ENCODE measurements at places on chromosomes 11 and 22.

- H3K27me3 ChIP-seq, result no peaks in the 10 kb centered on the region
- DNase-seq, result no peak
- H3K36me3 ChIP-seq, result peaks cover 21% of the 10 kb centered on the region
Observed at GRCh38 chr11:77592727-77593126, 3.0 kb downstream of the AQP11 start.

DNA sequence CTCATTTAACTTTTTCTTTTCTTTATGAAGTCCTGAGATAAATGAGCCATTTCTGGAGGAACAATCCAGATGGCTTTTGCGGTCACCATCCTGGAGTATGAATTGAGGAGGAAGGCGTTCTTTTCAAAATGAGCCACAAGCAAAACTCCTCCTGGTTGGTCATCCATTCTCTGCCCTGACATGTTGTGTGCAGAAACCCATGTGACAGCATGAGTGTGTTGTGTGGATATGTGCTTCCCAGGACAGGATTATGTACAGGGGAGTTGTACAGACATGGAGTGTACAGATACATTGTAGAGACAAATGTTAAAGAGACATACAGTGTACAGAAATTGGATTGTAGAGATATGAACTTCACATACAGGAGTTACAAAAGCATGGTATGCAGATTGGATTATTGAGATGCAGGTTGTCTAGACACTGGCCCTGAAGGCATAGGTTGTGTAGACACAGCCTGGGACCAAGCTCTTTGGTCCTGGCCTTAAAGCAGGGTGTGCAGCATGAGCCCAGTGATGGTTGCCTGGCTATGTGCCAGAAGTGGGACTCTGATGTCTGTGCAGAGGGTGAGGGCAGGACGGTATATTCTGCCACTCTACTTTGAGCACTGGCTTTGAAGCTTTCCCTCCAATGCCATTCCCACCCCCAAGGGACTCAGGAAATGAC is 178.5 kb upstream of the ZBED5 start:
- H3K27me3 ChIP-seq, result peaks cover 3% of the 10 kb centered on the region
- H3K27ac ChIP-seq, result no peak overlapping the region
- H3K4me1 ChIP-seq, result no peaks in the 10 kb centered on the region
- no peak overlapping the region for H3K4me3 ChIP-seq

DNA sequence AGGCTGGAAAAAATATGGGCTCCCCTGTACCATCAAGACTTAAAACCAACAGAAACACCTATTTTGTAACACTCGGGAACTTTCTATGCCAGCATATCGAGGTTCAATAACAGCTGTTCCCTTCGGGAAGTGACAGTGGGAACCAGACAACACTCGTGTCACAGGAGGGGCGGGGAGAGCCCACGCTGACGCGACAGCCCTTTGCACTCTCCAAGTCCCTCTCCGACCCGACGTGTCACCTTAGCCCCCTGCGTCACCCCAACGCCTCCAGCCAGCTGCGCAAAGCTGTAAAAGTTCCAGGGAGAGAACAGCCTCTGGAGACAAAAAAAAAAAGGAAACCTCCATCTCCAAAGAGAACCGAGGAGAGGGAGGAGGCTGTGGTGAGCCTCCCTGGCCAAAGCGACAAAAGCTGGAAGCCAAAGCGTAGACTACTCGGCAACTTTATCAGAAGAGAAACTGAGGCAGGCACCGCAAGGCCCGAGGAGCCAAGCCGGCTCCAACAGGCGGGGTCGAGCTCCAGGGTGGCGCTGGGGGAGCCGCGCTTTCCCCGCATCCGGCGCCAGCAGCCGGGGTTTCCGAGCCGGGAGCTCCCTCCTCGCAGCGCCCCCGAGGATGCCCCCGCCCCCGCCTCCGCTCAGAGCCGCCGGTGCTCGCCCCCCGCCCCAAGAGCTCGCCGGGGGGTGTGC is 751 bp downstream of the ARFGAP3 start:
- peaks cover 12% of the 10 kb centered on the region for H3K36me3 ChIP-seq
- H3K27ac ChIP-seq, result peak overlapping the region; percentile 84
- H3K4me1 ChIP-seq, result peaks cover 28% of the 10 kb centered on the region
- no peaks in the 10 kb centered on the region for H3K27me3 ChIP-seq

GRCh38 chr22:28381429-28382167 is 298.0 kb downstream of the TTC28 start:
- H3K27me3 ChIP-seq, result no peaks in the 10 kb centered on the region
- peaks cover 11% of the 10 kb centered on the region for H3K4me1 ChIP-seq
- H3K27ac ChIP-seq, result no peak overlapping the region
- H3K4me3 ChIP-seq, result no peak overlapping the region
- no peaks in the 10 kb centered on the region for H3K36me3 ChIP-seq
- no peak for DNase-seq

- peaks cover 2% of the 10 kb centered on the region for H3K27me3 ChIP-seq
- H3K36me3 ChIP-seq, result no peaks in the 10 kb centered on the region
- H3K4me1 ChIP-seq, result no peaks in the 10 kb centered on the region
Observed at GRCh38 chr11:10358696-10359095, 53.8 kb downstream of the ADM start.

- H3K36me3 ChIP-seq, result no peaks in the 10 kb centered on the region
- no peak for DNase-seq
- H3K4me1 ChIP-seq, result no peaks in the 10 kb centered on the region
- no peaks in the 10 kb centered on the region for H3K27me3 ChIP-seq
- H3K4me3 ChIP-seq, result no peak overlapping the region
Observed at GRCh38 chr11:19968860-19969259, 191.4 kb downstream of the DBX1 start.

DNA sequence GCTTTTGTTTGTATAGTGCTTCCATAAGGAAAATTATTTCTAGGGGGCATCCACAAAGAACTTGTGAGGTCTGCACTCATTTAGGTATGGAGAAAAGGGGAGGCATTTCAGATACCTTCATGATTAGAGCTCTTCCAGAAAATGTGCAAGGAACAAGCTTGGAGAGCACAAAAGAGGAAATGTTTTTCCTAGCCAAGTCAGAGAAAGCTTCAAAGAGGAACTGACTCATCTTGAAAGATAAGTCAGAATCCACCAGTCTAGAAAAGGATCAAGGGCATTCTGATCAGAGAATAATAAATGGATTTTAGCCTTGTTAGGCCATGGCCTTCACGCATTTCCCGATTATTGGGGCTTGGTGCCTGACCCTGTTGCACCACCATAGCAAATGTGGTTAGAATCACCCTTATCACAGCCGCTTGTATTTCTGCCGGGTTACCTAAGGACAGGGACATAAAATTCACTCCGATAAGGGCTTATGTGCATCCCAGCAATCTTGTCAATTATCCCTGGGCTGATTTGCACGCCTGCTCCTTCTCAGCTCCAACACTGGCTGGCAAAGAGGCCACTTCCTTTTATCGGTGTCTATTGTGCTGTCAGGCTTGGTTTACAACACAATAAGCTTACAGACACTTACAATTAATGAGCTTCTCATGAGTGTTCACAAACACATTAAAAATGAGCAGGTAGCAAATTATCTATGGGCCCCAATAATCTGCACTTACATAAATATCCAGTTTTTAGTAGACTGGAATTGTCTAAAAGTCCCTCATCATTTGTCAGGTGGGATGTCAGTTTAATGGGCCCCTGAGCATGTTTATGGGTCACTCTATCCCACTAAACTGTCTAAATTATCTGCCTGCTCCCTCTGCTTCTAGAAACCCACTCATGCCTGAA is 613.5 kb downstream of the SOX6 start:
- H3K27ac ChIP-seq, result no peak overlapping the region
- H3K27me3 ChIP-seq, result peaks cover 6% of the 10 kb centered on the region
- no peak overlapping the region for H3K4me3 ChIP-seq
- H3K4me1 ChIP-seq, result no peaks in the 10 kb centered on the region
- no peaks in the 10 kb centered on the region for H3K36me3 ChIP-seq

DNA sequence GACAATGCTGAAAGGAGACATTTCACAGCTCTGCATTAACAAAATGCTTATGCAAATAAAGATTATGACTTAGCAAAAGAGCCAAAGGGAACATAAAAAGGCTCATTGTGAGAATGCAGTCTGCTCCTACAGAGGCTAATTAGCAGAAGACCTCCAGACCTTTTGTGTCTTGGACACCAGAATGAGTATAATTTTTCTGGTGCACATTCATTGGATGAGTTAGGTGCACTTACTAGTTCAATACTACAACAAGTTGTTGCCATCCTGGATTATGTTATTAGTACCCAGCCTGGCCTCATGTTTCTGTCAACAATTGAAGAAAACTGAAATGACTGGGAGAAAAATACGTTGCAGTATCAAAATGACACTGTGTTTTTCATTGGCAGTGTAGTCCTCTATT is 613.2 kb upstream of the CHORDC1 start:
- H3K27me3 ChIP-seq, result no peaks in the 10 kb centered on the region
- H3K4me3 ChIP-seq, result no peak overlapping the region
- H3K27ac ChIP-seq, result no peak overlapping the region
- H3K4me1 ChIP-seq, result no peaks in the 10 kb centered on the region
- DNase-seq, result no peak

DNA sequence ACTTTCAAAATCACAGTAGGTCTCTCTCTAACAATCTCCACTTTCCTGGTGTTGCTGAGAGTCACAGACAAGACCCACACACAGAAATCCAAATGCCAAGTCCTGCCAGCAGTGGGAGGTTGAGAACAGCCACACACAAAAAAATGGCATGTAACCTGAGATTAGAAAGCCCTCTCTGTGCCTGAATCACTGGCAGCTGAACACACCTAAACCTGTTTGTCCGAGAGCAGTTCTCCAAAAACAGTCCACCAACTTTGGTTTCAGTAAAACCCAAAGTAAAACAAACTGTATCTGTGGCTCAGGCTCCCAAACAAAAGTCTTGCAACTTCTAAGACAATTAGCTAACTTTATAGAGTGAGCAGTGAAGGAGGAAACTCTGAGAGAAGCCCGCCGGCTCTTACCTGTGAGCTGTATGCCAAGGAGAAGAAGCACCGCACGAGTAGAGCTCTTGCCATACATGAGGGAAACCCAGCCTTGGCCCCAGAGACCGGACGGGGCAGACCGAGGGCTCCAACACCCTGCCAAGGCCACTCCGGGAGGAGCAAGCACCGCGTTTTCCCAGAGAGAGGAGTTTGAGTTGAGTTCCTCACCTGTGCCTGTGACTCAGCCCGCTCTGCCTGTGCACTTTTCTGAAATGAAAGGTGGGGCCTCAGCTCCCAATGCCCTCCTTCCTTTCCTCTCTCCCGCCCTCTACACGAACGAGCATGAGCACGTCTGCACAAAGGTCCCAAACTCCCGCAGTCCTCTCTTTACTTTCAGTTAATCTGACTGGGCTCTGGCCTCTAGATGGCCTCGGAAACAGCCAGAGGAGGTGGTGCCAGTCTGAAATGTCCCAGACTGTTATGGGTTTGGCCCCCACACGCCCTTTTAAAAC is at the start of gene MPZL2:
Gene MPZL2 (minus strand): TSS at position 603 of the 874 bp plus-strand sequence. CDS start 144 bp downstream, at position 459.
- H3K36me3 ChIP-seq, result no peaks in the 10 kb centered on the region
- H3K4me1 ChIP-seq, result no peaks in the 10 kb centered on the region
- no peak for DNase-seq

- H3K27me3 ChIP-seq, result no peaks in the 10 kb centered on the region
- no peak for DNase-seq
- H3K4me3 ChIP-seq, result no peak overlapping the region
- H3K27ac ChIP-seq, result no peak overlapping the region
Observed at GRCh38 chr11:58963551-58964104, 24.3 kb downstream of the GLYATL1 start.
